ENCODE measurements at places on chromosomes 1 and 21.

DNA sequence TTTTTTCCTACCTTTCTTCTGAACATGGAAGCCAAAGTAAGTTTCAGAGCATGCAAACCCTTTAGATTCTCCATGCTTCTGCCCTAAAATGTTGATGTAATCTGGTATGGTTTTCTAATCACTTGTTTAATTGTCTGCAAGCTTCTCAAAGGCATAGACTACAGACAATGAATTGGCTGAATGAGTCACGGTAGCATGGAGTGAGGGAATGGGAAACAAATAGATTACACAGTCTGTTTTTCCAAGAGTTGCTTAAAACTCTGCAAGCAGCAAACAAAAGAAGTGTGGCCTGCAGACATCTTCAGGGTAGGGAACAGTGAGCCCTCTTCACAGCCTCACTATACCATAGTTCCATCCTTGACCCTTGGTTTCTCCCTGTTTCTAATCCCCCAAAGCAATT, 326.0 kb downstream of the BARHL2 start:
- no peak for DNase-seq

- peak; percentile 3 for DNase-seq
Observed at GRCh38 chr1:178725466-178726086, 532 bp downstream of the RALGPS2 start.

GRCh38 chr1:204262506-204263253, 48.9 kb upstream of the GOLT1A start:
- DNase-seq = no peak

DNA sequence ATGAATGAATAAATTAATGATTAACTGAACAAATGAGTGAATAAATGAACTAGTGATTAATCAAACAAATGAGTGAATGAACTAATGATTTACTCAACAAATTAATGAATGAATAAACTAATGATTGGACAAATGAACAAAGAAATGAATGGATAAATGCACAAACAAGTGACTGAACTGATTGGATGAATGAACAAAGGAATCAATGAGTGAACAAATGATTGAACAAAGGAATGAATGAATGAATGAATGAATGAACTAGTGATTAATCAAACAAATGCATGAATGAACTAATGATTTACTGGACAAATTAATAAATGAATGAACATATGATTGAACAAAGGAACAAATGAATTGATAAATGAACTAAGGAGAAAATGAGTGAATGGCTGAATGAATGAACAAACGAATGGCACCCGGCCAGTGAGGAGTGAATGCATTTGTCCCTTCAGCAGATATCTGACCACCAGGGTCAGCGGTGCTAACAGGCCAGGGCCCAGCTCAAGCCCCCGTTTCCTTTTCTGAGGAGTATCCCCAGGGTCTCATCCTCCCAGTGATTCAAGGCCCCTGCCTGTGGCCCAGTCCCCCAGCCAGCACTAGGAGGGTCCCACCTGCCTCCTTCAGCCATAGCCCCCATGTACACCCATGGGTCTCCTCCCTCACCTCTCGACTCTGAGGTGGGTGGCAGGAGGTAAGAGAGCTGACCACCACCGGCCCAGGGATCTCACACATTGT, 49.9 kb downstream of the WNT9A start:
- DNase-seq = no peak

DNA sequence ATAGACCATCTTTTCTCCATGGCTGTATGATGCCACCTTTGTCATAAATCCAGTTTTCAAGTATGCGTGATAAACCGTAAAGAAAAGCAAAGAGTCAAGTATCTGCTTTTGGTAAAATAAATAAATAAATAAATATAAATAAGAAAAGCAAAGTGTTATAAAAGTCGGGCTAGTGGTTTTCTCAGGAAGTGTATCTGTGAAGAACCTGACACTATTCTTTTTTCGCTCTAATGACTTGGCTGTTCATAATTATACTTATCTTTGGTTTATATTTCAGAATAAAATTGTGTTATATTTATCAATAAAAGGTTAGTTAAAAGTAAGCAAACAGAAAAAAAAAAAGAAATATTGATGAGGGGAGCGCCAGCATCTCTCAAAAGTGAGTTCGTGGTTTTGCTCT, 594 bp upstream of the EXO5 start:
- no peak for DNase-seq

DNA sequence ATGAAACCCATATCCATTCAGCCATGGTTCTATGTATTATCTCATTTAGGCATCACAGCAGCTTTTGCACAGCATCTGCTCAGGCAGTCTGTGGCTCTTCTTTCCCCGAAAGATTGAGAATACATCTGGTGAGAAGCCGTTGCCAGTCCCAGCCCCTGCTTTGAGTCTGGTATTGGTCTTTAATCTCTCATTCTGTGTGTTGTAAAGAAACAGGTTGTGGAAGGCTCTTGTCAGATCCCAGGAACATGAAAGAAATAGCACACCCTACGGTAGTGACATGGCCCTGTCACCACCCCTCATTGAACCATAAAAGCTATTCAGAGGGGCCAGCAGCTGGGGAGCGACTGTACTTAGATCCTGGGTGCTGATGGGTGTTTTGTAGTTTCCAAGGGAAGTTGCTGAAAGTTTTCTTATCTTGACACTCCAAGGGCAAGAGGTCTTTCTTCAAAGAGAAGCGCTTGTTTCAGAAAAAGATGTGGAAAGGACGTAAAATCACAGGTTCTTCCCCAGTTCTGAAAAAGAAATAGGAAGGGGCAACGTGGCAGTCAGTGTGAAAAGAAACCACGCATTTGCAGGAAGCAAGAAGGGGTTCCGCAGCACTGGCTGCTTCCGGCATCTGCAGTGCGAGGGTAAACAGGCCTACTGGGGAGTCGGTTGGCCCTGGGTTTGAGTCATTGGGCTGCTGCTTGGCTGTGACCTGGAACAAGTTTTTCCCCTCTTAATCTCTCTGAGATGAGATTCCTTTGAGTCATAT, 145.0 kb downstream of the DHRS3 start:
- peak; percentile 44 for DNase-seq

- DNase-seq = peak; percentile 5
Observed at GRCh38 chr1:210292231-210292871, 36.4 kb upstream of the HHAT start.

- no peak for DNase-seq
Observed at GRCh38 chr1:18256282-18257235, 149.0 kb downstream of the IGSF21 start.

DNA sequence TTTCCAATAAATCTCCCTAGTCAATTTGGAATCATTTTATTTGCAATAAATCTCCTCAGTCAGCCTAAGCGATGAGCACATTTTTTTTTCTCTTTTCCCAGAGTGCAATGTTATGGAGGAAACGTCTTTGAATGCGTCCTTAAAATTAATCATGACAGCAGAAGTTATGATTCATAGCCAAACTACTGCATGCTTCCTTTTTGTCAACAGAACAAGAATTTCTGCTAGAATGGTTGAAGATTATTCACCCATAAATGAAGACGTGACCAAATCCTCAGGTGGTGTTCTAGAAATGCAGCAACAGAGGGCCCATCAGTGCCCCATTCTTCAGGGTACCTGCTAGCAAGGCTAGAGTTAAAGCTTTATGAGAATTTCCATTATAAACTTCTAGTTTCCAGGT, 407.9 kb upstream of the PKN2 start:
- no peak for DNase-seq

- no peak for DNase-seq
Observed at GRCh38 chr1:224559981-224560728, 56.0 kb upstream of the CNIH3 start.

- no peak for DNase-seq
Observed at GRCh38 chr1:209364716-209365115, 218.8 kb upstream of the CAMK1G start.

DNA sequence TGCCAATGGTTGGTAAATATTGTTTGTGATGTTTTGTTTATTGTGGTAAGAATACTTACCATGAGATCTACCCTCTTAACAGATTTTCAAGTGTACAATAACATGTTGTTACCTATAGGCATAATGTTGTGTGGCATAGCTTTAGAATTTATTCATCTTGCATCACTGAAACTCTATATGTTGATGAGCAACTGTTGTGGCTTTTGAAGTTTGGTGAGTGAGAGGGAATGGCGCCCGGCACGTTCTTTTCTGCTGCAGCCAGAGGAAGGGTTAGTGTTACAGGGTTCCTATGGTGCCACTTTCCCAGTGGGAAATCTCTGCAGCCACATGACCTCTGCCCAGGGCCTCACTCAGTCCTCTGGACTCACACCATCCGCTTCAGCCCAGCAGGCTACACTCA, 342.5 kb upstream of the ADGRL2 start:
- DNase-seq = no peak

GRCh38 chr21:39715804-39716397, 29.1 kb upstream of the IGSF5 start:
- DNase-seq = peak; percentile 4

DNA sequence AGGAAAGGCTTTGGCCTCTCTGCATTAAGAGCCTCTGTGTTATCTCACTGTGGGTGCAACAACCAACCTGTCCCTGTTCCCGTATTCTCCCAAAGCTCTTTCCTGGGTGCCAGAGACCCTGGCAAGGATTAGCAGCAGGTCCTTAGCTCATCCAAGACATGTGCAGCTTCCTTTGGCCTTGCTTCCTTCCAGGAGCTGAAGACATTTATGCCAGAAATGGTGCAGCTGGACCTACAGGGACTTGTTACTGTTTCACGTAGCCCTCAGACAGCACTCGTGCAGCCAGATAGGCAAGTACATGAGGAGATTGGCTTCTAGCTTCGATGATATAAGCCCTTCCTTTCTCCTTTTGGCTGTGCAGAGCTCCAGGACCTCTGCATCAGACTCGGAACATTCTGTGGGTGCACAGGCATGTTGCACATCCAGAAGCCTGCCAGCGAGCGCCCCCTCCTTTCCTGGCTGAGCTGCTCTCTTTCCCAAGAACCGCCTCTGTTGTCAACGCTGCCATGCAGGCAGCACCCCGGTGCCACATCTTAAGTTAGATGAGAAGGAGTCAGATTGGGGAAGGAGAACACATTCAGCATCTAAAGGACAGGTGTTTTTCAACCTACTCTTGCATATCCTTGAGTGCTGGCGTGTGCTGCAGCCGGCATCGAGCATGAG, 284.5 kb upstream of the PLXNA2 start:
- no peak for DNase-seq

GRCh38 chr1:213989002-213989855, 1.5 kb downstream of the PROX1 start:
- no peak for DNase-seq

DNA sequence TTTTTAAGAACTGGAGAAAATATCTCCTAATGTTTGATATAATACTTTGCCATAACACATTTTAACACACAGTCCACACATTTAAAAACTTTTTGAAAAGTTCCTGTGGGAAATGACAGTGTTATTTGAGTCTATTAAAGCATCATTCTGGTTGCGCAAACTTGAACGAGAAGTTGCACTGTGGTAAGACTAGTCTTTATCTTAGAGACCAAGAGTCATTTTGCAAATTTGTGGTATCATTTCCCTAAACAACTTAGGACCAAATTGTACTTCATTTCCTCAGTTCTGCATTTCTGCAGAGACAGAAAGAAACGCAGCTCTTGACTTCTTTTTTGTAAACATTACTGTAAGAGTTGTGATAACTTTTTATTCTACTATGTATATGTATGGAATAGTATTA, at the start of gene RGS18:
Gene RGS18 (plus strand): TSS at position 282 of the 400 bp plus-strand sequence. CDS start 176 bp downstream, outside the sequence.
- no peak for DNase-seq

DNA sequence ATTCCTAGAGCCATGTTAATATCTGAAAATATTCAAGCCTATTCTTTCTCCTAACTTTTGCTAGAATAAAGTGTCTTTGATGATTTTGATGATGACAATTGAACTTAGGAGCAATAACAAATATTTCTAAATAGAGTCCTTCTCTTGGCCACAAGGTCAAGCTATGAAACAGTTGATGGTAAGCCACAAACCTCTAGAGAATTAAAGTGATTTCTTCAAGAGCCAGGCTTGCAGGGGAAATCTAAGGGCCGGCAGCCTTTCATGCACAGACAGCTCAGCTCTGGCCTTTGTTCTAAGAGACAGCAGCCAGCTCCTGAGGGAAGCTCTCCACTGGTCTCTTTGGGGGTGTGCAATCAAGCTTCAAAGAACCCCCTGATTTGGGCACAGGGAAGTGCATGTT, 59.0 kb downstream of the SUSD4 start:
- DNase-seq = no peak

- DNase-seq = no peak
Observed at GRCh38 chr1:24385160-24385940, 28.2 kb downstream of the STPG1 start.

GRCh38 chr1:161738627-161739287, 10.8 kb upstream of the DUSP12 start:
- DNase-seq = peak; percentile 26

- DNase-seq = no peak
Observed at GRCh38 chr1:211882381-211883004, 51.9 kb upstream of the LPGAT1 start.

GRCh38 chr1:2358651-2359640, 32.4 kb downstream of the MORN1 start:
- DNase-seq = no peak

DNA sequence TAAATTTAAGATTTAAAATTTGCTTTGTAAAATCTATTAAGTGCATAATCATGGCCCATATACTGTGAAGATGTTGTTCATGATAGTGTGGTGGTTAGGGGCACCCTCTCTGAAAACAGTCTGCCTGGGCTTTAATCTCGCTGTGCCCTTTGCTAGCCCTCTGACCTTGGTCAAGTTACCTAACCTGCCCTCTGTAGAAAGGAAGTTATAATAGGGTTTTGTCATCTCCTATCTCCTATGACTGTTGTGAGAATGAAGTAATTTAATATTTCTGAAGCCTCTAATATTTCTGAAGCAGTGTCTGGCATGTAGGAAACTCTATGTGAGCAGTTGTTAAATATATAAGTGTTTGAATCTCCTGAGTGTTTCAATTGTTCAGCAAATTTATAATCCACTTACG, 116.6 kb upstream of the IVNS1ABP start:
- DNase-seq = no peak

DNA sequence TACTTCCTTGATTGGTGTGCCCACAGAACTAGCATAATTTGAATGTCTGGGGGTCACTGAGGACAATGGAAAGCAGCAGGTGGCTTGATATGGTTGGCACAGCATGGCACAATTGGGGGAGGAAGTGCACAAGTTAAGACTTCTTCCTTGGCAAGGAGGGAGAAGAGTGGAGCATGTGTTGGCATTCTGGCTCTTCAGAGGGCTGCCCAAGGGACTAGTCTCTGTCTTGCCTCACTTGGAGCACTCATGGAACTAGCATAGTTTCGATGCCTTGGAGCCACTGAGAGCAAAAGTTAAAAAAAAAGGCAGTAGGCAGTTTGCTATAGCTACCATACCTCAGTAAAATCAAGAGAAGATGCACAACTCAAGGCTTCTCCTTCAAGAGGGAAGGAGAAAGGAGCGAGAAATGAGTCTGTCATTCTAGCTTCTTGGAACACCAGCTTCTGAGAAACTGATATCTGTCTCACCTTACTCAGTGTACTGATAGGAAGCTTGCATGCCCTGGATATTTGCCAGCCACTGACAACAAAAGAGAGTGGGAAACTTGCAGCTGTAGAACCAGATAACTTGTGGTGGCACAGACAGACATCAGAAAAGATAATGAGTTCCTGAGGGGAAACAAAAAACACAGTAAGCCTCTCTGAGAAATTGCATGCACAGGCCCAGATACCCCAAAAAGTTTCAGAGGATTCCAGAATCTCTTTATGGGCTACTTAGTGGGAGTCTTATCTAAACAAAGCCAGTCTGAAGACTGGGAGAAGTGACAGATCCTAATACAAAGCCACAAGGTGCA, 207.5 kb upstream of the SAMSN1 start:
- DNase-seq = no peak

Measured in activated T-helper 1 cell treated with Interleukin-2 at 50 U/mL for 16 hours (primary cell).